ENCODE measurements at places on chromosomes 2 and 18. TPM values are rescaled to one million over a fixed set of nuclear protein-coding genes. Genes with fewer than 3 reads are reported as not detected.

DNA sequence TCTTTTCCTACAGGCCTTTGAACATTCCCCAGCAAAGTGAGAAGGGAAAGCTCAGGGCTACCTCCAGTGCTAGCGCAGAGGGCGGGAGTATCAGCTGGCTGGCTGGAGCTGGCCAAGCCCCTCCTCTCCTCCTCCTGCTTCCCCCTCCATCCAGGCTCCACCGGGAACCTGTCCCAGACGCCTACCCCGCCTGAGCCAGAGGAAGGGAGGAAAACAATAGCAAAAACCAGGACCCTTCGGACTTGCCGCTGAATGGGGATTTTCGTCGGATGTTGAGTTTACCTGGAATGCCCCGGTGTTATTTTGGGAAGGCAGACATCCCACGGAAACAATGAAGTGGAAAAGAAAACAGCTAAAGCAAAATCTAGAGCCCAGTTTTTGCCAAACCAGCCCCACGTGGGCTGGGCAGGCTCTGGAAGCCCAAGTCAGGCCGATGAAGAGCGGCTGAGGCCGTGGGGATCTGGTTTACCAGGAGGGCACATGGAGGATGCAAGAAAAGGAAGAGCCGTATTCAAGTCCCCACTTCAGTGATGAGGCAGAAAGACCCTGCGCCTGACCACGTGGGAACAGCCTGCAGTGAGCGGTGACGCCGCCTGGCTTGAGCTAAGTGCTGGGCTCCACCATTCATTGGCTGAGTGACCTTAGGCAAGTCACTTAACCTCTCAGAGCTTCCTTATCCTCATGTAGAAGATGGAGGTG, 100.4 kb upstream of the LCLAT1 start:
- no peak overlapping the region for H3K27ac ChIP-seq
- H3K4me1 ChIP-seq, result no peaks in the 10 kb centered on the region
- H3K36me3 ChIP-seq, result no peaks in the 10 kb centered on the region
- DNase-seq, result no peak
- no peaks in the 10 kb centered on the region for H3K27me3 ChIP-seq

- H3K27me3 ChIP-seq, result 0 out of 2 replicates have a peak, but pooled peaks cover 2% of the 10 kb centered on the region
- peak; percentile 94 for DNase-seq
- no peaks in the 10 kb centered on the region for H3K36me3 ChIP-seq
- peaks cover 11% of the 10 kb centered on the region for H3K4me1 ChIP-seq
- H3K4me3 ChIP-seq, result peak within 1 kb of the TSS; percentile 54
Measured at GRCh38 chr2:79512442-79513401, at the start of gene CTNNA2. CTNNA2 (plus strand) TSS chr2:79513051.

GRCh38 chr2:58407487-58407886, 166.4 kb upstream of the FANCL start:
- H3K27me3 ChIP-seq, result no peaks in the 10 kb centered on the region
- H3K4me3 ChIP-seq, result no peak overlapping the region
- H3K36me3 ChIP-seq, result no peaks in the 10 kb centered on the region
- DNase-seq, result no peak
- H3K4me1 ChIP-seq, result no peaks in the 10 kb centered on the region
- no peak overlapping the region for H3K27ac ChIP-seq

- no peak for DNase-seq
- H3K4me3 ChIP-seq, result no peak overlapping the region
- peaks cover 10% of the 10 kb centered on the region for H3K36me3 ChIP-seq
Measured at GRCh38 chr2:178579006-178579405, 98.7 kb downstream of the PLEKHA3 start.

- H3K27me3 ChIP-seq, result no peaks in the 10 kb centered on the region
- H3K27ac ChIP-seq, result no peak overlapping the region
- H3K4me1 ChIP-seq, result peaks cover 8% of the 10 kb centered on the region
- no peak overlapping the region for H3K4me3 ChIP-seq
Measured at GRCh38 chr18:9619545-9619944, 5.2 kb upstream of the PPP4R1 start.

EVX2 gene
- total RNA-seq, result not detected

DNA sequence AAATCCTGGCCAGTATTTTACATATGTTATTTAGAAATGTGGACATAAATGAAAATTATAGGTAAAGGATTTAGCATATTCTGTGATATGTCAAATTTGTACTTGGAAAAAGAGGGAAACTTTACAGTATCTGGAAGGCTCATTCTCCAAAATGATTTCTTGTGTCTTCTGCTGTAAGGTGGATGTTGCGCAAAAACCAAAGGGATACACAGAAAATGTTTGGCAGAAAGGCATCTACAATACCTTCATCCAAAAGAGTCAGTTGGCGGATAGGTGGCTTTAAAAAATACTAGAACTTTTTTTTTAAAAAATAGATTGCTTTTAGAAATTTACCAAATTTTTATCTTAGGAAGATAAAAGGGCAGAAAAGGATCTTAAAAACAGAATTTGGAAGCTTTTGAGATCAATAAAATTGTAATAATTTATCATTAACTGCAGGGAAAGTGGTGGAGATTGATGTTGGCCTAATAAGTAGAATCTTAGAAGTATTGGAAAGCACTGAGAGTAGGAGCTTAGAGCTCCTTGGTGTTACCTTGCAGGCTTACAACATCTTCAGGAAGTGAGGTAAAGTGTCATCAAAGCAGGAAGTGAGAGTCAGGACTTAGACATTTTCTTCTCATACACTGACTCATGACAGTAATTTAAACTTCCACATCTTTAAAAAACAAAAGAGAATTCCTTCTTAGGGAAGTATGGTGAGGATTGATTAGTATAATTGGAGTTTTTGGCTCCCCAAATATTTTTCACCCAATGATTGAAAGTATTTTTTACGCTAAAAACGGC, 2.1 kb downstream of the NABP1 start:
- H3K27ac ChIP-seq, result peak overlapping the region; percentile 34
- no peaks in the 10 kb centered on the region for H3K27me3 ChIP-seq
- peaks cover 38% of the 10 kb centered on the region for H3K36me3 ChIP-seq
- H3K4me3 ChIP-seq, result peak overlapping the region; percentile 86
- peaks cover 56% of the 10 kb centered on the region for H3K4me1 ChIP-seq

SPHKAP gene
- not detected for total RNA-seq

DNA sequence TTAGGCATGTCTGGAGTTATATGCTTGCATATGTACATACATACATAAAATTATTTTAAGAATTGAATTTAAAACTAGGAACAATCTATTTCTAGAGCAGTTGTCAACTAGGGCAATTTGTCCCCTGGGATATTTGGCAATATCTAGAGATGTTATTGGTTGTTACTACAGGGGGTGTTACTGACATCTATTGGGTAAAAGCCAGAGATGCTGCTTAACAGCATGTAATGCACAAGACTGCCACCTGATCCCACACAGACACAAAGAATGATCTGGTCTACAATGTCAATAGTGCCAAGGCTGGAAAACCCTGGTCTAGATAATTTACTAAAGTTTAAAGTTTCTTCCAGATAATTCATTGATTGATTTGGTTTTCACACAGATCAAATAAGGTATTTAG, 185.3 kb downstream of the NYAP2 start:
- H3K27ac ChIP-seq, result no peak overlapping the region
- no peaks in the 10 kb centered on the region for H3K4me1 ChIP-seq
- no peak for DNase-seq

GRCh38 chr2:64391424-64391823, 62.5 kb upstream of the LGALSL start:
- no peaks in the 10 kb centered on the region for H3K36me3 ChIP-seq
- H3K4me1 ChIP-seq, result no peaks in the 10 kb centered on the region

WNT6 gene
- 7.9 TPM for total RNA-seq

DNA sequence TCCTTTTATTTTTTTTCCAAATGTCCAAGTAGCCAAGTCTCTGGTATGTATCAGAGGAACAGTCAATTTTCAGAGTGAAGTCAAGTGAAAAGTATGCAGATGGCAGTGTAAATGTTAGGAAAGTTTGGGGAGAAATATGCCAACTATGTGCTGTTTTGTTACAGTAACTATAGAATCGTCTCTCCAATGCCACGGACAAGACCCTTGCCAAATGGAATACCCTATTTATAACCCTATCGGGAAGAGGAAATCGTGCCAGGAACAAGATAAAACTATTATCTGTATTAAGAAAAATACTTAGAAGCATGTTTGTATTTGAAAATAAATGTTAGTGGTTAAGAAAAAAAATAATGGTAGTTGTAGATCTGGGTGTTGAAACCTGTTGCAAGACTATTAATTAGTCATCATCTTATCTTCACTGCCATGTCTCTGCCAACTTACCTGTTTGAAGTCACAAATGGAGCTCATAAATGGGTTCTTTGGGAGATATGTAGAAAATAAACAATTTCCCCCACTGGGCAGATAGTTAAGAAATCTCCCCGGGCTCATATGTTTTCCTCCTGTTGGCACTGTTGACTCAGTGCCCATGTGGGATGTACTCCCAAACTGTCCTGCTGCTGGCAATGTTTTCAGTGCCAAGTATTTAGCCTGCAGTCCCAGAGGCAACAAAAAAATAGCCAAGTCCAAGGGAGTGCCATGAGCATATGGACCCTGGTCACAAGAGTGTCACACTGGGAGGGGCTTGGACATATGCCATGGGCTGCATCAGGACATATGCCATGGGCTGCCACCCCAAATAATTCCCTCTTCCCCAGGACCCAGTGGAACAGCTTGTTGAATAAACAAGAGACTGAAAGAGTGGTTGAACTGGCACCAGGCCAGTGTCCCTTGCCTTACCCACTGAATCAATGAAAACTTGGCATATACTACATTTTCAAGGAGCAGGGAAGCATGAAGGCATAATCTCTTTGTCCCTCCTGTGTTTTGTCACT, 366.9 kb downstream of the OSR1 start:
- H3K27ac ChIP-seq, result no peak overlapping the region
- no peak for DNase-seq
- no peak overlapping the region for H3K4me3 ChIP-seq
- H3K36me3 ChIP-seq, result no peaks in the 10 kb centered on the region
- H3K4me1 ChIP-seq, result no peaks in the 10 kb centered on the region
- H3K27me3 ChIP-seq, result no peaks in the 10 kb centered on the region

PTH2R gene
- total RNA-seq, result not detected
